ENCODE measurements at places on chromosomes 12 and 14.

GRCh38 chr12:104350211-104351056 is 46.9 kb downstream of the EID3 start:
- no peak for DNase-seq
- peaks cover 50% of the 10 kb centered on the region for H3K36me3 ChIP-seq
- no peaks in the 10 kb centered on the region for H3K27me3 ChIP-seq
- no peak overlapping the region for H3K27ac ChIP-seq
- no peaks in the 10 kb centered on the region for H3K4me1 ChIP-seq

DNA sequence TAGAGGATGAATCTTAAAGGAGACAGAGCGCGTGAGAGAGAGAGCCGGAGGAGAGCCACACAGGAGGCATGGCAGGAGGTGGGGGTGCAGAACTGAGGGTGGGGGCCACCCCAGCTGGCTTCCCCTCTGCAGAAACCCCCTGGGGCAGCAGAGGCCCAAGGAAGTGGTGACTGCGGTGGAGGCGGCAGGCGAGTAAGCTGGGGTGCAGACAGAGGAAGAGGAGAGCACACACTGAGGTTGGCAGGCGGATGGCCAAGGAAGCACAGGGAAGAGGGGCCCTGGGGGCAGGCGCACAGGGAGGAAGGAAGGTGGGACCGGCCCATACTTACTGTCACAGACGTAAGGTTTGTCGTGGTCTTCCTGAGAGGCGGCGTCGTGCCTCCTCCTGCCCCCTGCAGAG is 179.8 kb downstream of the DPF3 start:
- DNase-seq, result peak; percentile 79
- H3K4me3 ChIP-seq, result no peak overlapping the region

DNA sequence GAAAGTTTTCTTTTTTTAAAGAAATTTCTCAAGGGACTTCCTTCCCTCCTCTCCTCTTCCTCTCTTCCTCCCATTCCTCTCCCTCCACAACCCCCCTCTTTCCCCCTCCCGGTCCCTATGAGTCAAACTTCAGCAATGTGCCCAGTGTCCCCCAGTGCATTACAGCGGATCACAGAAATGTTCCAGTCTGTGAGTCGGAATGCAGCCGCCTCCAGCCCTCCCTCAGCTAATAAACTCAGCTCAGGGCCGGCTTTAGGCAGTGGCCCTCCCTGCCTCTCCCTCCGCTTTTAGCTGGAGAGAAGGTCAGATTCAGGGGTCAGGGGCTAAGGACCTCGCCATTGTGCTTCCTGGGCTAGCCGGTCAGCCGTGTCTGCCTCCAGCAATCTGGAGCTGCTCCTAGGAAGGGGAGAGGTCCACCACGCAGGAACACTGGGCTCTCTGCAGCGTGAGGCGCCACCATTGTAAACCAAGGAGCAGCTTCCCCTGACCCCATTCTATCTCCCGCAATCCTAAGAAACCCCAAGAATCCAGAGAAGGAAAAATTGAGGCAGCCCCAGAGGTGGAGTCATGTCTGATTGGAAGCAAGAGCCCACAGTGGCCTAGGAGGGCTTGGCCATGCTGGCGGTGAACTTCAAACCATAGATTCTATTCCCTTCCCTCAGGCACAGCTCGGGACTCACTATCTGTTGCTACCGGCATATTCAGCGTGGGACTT is 1.1 kb upstream of the HDAC7 start:
- peaks cover 82% of the 10 kb centered on the region for H3K4me1 ChIP-seq
- H3K4me3 ChIP-seq, result peak overlapping the region; percentile 74
- H3K27ac ChIP-seq, result peak overlapping the region; percentile 94
- no peaks in the 10 kb centered on the region for H3K27me3 ChIP-seq

- H3K36me3 ChIP-seq, result no peaks in the 10 kb centered on the region
- H3K27me3 ChIP-seq, result peaks cover 17% of the 10 kb centered on the region
- H3K4me3 ChIP-seq, result no peak overlapping the region
- peaks cover 15% of the 10 kb centered on the region for H3K4me1 ChIP-seq
These were observed 6.6 kb downstream of the CACNA2D4 start for GRCh38 chr12:1911598-1912575.

DNA sequence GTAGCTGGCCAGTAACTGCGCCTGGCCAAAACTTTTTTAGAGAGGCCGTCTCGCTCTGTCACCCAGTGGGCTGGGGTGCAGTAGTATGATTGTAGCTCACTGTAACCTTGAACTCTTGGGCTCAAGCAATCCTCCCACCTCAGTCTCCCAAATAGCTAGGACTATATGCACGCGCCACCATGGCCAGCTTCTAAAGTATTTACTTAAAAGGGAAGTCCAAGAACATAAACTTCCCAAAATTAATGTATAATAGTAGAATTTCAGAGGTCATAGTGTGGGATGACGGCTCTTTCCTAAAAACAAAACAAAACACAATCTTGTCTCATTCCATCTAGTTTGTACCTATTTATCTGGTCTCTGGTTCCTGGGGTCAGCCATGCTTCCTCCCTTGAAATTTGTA is 42.2 kb upstream of the FOS start:
- no peak overlapping the region for H3K4me3 ChIP-seq
- H3K27ac ChIP-seq, result no peak overlapping the region
- no peaks in the 10 kb centered on the region for H3K36me3 ChIP-seq
- DNase-seq, result no peak
- peaks cover 34% of the 10 kb centered on the region for H3K4me1 ChIP-seq

DNA sequence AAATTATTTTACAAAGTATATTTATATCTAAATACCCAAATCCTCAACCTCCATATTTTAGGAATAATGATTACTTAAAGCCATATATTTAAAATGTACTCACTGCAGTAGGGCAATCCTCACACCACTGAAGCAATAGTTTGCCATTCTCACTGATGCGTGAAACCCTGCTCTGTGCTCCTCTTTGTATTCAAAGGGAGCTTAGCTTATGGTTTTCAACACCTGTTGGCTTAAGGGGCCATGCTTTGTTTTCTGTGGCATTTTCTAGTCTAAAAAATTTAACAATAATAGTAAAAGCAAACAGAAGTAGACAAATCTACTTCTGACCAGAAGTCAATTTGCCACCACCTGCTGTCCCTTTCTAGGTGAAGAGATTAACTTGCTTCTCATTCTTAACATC is 294.6 kb downstream of the FLRT2 start:
- H3K4me1 ChIP-seq, result no peaks in the 10 kb centered on the region
- no peak overlapping the region for H3K27ac ChIP-seq
- no peaks in the 10 kb centered on the region for H3K27me3 ChIP-seq
- H3K36me3 ChIP-seq, result no peaks in the 10 kb centered on the region
- no peak overlapping the region for H3K4me3 ChIP-seq
- no peak for DNase-seq

GRCh38 chr12:57370696-57371095 is 60.1 kb downstream of the R3HDM2 start:
- no peak overlapping the region for H3K27ac ChIP-seq
- H3K4me1 ChIP-seq, result no peaks in the 10 kb centered on the region
- peaks cover 2% of the 10 kb centered on the region for H3K36me3 ChIP-seq
- no peaks in the 10 kb centered on the region for H3K27me3 ChIP-seq

DNA sequence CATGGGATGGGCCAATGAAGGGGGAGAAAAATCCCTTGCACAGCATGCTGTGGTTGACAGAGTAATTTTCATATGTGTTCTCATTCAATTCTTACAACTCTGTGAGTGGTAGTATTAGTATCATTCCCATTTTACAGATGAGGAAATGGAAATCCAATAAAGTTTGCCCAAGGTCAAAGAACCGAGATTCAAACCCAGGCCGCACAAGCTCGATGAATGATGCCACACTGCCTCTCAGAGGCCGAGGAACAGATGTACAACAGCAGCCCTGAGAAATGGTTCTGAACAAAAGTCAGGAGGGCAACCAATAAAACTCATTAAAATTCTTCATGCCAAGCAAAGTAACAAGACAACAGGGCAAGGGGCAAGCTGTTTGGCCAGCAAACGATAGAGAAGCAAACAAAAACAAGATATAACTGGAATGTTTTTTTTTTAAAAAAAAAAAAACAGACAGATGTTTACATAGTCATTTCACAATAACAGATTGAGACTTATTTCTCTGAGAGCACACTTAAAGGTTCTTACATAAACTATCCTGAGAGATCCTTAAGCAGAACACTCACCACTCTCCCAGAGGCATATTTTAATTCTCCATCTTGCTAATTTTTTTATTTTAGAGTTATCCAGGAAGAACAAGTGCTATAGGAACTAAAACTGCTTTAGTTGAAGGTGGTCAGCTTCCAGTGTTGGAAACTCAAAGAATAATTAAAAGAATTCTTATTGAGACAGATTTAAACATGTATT is 85.8 kb downstream of the EXOC5 start:
- no peaks in the 10 kb centered on the region for H3K4me1 ChIP-seq
- no peaks in the 10 kb centered on the region for H3K36me3 ChIP-seq
- DNase-seq, result no peak
- H3K27ac ChIP-seq, result no peak overlapping the region
- peaks cover 5% of the 10 kb centered on the region for H3K27me3 ChIP-seq
- no peak overlapping the region for H3K4me3 ChIP-seq

DNA sequence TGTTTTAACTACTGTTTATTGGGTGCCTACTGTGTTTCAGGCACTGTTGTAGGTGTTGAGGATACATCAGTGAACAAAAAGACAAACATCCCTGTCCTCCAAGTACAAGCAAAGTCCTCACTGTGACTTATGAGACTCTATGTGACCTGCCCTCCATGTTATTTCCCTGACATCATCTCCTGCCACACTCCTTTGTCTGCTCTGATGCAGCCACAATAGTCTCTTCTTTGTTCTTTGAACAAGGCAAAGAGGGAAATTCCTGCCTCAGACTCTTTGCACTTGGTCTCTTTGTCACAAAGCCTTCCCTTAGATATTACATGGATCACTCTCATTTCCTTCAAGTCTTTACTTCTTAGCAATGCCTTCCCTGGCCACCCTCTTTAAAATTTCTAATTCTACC is 240.1 kb upstream of the SRRM4 start:
- H3K4me1 ChIP-seq, result no peaks in the 10 kb centered on the region
- no peak for DNase-seq
- no peaks in the 10 kb centered on the region for H3K36me3 ChIP-seq
- no peak overlapping the region for H3K27ac ChIP-seq

GRCh38 chr12:7972734-7973456 is 36.9 kb upstream of the SLC2A3 start:
- H3K27me3 ChIP-seq, result no peaks in the 10 kb centered on the region
- peak overlapping the region; percentile 17 for H3K27ac ChIP-seq
- DNase-seq, result no peak
- H3K36me3 ChIP-seq, result no peaks in the 10 kb centered on the region
- peaks cover 3% of the 10 kb centered on the region for H3K4me1 ChIP-seq

DNA sequence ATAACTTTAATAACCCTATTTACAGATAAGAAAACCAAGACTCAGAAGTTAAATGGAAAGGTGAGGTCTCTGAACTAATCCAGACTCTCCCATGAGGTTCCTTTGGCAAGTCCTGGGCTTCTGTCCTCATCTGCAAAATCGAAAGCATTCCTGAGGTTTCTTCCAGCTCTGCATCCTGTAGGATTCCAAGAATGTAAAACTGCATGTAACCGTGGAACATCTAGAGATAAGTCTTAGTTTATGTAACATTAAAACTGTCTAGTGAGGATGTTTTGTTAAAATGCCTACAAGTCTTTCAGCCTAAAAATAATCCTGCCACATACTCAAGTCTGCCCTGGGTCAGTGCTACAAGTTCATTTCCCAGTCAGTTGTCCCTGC is 7.3 kb upstream of the ITFG2 start:
- peaks cover 37% of the 10 kb centered on the region for H3K36me3 ChIP-seq
- no peak overlapping the region for H3K27ac ChIP-seq
- no peaks in the 10 kb centered on the region for H3K27me3 ChIP-seq
- DNase-seq, result no peak
- H3K4me1 ChIP-seq, result no peaks in the 10 kb centered on the region
- no peak overlapping the region for H3K4me3 ChIP-seq

- H3K27me3 ChIP-seq, result no peaks in the 10 kb centered on the region
- no peak for DNase-seq
- no peaks in the 10 kb centered on the region for H3K4me1 ChIP-seq
- no peak overlapping the region for H3K27ac ChIP-seq
These were observed 41.8 kb downstream of the DGLUCY start for GRCh38 chr14:91155626-91156089.

- no peaks in the 10 kb centered on the region for H3K27me3 ChIP-seq
- DNase-seq, result peak; percentile 85
- H3K27ac ChIP-seq, result peak within 1 kb of the TSS; percentile 100
- H3K4me3 ChIP-seq, result peak within 1 kb of the TSS; percentile 99
- H3K4me1 ChIP-seq, result no peaks in the 10 kb centered on the region
These were observed at the start of gene ATF1 for GRCh38 chr12:50763639-50764285. Gene ATF1 (plus strand): TSS chr12:50764101. CDS start chr12:50780146, 16,045 bp downstream.

GRCh38 chr14:36756226-36756625 is 94.6 kb downstream of the PAX9 start:
- no peak overlapping the region for H3K27ac ChIP-seq
- no peaks in the 10 kb centered on the region for H3K36me3 ChIP-seq
- H3K27me3 ChIP-seq, result no peaks in the 10 kb centered on the region
- no peaks in the 10 kb centered on the region for H3K4me1 ChIP-seq
- no peak overlapping the region for H3K4me3 ChIP-seq
- DNase-seq, result no peak

DNA sequence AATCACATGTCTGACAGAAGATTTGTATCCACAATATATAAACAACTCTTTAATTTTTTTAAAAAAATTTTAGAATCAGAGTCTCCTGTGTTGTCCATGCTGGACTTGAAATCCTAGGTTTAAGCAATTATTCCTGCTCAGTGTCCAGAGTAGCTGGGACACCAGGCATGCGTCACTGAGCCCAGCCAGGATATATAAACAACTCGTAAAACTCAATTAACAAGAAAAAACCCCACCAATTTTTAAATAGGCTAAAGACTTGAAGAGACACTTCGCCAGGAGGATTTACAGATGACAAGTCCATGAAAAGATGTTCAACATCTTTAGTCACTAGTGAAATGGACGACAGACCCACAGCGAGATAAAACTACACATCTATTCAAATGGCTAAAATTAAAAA is 2.0 kb upstream of the SCN8A start:
- H3K27me3 ChIP-seq, result peaks cover 61% of the 10 kb centered on the region
- peaks cover 6% of the 10 kb centered on the region for H3K4me1 ChIP-seq
- DNase-seq, result no peak
- H3K27ac ChIP-seq, result no peak overlapping the region
